GM23248 (cell line): ENCODE measurements at places on chromosomes 5 and 9. TPM values are rescaled to one million over a fixed set of nuclear protein-coding genes. Genes with fewer than 3 reads are reported as not detected.

The PCDHB10 gene
- 1.3 and 2.9 TPM in 2 replicates for total RNA-seq

The BARX1 gene
- not detected in 2 replicates for total RNA-seq

The PRR7 gene
- total RNA-seq: 23.9 and 24.8 TPM in 2 replicates

DNA sequence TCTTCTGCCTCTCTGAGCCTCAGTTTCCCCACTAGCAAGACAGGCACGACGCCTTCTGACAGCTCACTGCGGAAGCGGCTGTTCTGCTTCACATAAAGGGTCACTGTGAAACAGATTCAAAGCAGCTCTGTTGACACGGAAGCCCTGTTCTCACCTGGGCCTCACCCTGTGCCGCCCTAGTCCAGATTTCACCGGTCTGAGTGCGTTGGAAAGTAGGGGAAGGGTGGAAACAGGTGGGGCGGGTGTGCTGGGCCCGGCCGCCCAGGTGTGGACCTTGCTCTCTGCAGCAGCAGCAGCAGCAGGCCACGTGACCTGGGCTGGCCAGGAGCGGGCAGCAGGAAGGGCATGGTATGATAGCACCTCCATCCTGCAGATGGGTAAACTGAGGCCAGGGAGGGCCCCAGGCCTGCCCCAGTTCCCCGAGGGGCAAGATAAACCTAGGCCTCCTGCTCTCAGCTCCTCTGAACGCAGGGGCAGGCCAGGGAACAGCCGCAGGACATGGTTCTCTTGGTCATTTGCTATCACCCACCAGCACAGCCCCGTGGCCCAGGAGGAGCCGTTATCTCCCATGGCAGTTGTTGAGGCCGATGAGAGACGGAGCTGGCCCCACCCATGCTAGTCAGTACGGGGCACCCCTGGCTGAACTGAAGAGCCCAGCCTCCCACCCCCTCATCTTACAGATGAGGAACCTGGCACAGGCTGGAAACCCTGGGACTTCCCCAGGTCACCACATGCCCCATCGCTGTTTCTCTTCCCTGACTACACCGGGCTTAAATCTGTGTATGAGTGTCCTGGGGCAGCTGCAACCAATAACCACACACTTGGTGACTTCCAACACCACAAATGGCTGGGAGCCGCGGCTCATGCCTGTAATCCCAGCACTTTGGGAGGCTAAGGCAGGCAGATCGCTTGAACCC, 12.1 kb downstream of the PTGES2 start:
- H3K27ac ChIP-seq: no peak overlapping the region
- no peaks in the 10 kb centered on the region for H3K27me3 ChIP-seq
- no peak overlapping the region for H3K4me3 ChIP-seq
- H3K4me1 ChIP-seq: no peaks in the 10 kb centered on the region

DNA sequence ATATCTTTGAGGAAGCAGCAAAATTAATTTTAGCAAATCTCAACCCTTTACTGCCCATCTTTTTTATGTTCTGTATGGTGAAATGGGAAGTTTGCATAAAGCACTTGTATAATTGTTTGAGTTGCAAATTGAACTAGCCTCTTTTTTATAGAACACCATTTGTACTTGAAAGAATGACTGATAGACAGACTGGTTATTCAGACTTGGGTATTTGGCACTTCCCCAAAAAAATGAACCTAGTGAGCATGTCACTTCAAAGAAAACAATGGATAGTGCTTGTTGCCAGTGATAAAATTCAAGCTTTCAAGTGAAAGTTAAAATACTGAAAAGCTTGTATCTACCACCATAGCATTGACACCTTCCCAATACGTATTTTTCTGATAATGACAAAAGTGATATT, 115.8 kb downstream of the ERCC6L2 start:
- H3K4me3 ChIP-seq: no peak overlapping the region
- no peaks in the 10 kb centered on the region for H3K36me3 ChIP-seq
- no peak for DNase-seq
- H3K4me1 ChIP-seq: peaks cover 8% of the 10 kb centered on the region; the same call in 1 of the 2 replicates
- no peak overlapping the region for H3K27ac ChIP-seq
- no peaks in the 10 kb centered on the region for H3K27me3 ChIP-seq

DNA sequence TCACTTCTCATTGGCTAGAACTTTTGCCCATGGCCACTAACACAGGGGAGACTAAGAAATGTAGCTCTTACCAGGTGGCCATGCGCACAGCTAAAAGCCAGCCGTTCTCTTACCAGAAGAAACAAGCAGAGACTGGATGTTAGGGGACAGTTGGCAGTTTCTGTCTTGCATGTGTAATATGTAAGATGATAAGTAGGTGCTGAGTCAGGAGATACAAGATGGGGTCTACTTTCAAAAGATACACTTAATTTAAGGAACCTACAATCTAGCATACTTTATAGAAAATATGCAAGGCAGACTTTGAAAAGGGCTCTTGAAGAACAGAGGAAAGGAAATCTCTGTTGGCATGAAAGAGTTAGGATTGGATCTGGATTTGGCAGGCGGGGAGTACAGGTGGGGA, 244.5 kb downstream of the ZSWIM6 start:
- H3K4me3 ChIP-seq: no peak overlapping the region
- H3K27me3 ChIP-seq: no peaks in the 10 kb centered on the region
- H3K4me1 ChIP-seq: peaks cover 13% of the 10 kb centered on the region
- no peak overlapping the region for H3K27ac ChIP-seq
- H3K36me3 ChIP-seq: no peaks in the 10 kb centered on the region

DNA sequence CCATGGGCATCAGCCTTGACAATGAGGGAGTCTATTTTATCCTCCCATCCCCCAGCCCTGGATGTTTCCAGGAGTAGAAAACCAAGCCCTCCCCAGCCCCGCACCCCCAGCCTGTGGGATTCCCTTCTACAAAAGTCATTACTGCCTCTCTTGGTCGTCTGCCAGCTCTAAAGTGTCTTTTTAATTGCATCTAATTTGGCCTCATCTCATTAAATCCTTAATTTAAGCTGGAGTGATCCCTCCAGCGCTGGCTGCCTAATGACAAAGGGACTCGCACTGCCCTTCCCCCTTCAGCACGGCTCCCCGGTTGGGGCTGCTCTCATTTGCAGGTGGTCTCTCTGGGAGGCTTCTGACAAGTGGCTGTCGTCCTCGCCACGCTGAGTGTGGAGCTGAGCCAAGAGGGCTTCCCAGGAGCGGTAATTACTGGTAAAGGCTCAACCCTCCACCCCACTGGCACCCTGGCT, 107.9 kb upstream of the ALDH1B1 start:
- H3K27me3 ChIP-seq: peaks cover 17% of the 10 kb centered on the region
- H3K4me3 ChIP-seq: no peak overlapping the region
- no peaks in the 10 kb centered on the region for H3K36me3 ChIP-seq
- no peak for DNase-seq

DNA sequence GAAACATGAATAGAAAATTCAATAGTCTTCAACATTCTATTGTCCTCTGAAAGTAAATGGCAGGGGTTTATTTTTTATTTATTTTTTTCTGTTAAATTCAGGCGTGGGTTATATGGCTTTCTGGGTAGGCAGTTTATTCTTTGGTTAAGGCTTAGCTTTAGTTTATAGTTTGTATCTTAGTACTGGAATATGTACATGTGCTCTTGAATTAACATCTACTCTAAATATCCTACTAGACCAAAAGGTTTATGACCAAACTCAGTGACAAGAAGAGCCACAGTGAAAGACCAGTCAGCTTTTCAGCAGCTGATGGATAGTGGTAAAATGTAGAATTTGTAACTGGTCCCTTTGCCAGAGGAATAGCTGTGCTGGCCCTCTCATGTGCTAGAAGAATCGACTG, 62.0 kb upstream of the DAB2 start:
- no peak overlapping the region for H3K4me3 ChIP-seq
- no peaks in the 10 kb centered on the region for H3K4me1 ChIP-seq
- H3K27me3 ChIP-seq: no peaks in the 10 kb centered on the region
- no peak overlapping the region for H3K27ac ChIP-seq
- no peak for DNase-seq
- H3K36me3 ChIP-seq: no peaks in the 10 kb centered on the region

DNA sequence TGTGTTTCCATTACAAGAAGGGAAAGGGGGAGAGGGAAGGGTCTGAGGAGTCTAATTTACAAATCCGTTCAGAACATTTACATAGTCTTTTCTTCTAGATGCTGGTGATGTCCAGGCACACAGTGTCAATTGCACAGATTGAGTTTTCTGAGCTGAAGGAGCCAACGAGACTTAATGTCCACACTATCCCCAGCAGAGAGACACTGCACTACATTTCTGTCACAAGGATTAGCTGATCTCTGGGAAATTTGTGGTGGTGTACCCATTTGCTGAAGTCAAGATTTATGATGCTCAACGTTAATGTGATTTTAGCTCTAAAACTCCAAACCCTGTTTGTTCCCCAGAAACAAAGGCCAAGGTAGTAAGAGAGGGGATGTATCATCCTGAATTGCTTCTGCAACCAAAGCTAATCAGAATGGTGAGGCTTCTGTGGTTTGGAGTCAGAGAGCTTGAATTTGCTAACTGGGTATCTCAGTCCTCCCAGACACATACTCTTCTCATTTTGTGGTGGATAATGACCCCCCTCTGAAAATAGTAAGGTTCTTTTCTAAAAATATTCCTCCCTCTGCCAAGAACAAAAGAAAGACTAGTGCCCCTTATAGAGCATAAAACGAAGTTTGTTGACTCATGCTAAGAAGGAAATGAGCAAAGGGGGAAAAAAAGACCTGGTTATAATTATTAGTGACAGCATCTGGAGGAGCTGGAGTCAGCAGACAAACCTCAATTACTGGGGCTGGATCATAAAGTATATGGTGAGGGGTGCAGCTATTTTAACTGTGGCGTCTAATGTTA, 416.9 kb downstream of the PSAT1 start:
- DNase-seq: peak; percentile 69
- no peaks in the 10 kb centered on the region for H3K27me3 ChIP-seq
- H3K4me3 ChIP-seq: 0 out of 2 replicates have a peak overlapping the region, but pooled peaks have one; percentile 1
- H3K36me3 ChIP-seq: no peaks in the 10 kb centered on the region

GRCh38 chr9:88433583-88434255, 45.5 kb downstream of the SPIN1 start:
- peaks cover 30% of the 10 kb centered on the region for H3K36me3 ChIP-seq
- peak; percentile 17 for DNase-seq
- 0 out of 2 replicates have a peak, but pooled peaks cover 3% of the 10 kb centered on the region for H3K4me1 ChIP-seq
- no peaks in the 10 kb centered on the region for H3K27me3 ChIP-seq
- H3K4me3 ChIP-seq: no peak overlapping the region

GRCh38 chr5:103511554-103511885, 51.1 kb downstream of the NUDT12 start:
- H3K4me1 ChIP-seq: peaks cover 15% of the 10 kb centered on the region
- H3K27me3 ChIP-seq: no peaks in the 10 kb centered on the region
- H3K4me3 ChIP-seq: no peak overlapping the region
- no peaks in the 10 kb centered on the region for H3K36me3 ChIP-seq
- DNase-seq: peak; percentile 66
- H3K27ac ChIP-seq: no peak overlapping the region
